ENCODE measurements at places on chromosomes 5 and 9. TPM values are rescaled to one million over a fixed set of nuclear protein-coding genes. Genes with fewer than 3 reads are reported as not detected.

DNA sequence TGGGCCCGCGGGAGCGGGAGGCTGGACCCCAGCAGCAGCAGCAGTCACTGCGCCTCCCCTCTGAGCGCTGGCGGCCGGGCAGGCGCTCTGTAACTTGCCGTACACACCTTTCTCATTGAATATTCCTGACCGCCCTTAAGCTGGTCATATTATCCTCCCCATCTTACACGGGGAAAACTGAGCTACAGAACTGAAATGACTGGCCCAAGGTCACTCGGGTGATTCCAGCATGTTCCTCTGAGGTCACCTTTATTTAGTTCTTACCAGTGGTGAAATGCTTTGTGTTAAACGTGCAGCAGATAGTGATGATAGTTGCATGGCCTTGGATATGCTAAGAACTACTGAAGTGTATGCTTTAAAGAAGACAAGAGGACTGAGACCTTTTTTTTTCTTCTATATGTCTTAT, 607 bp downstream of the UQCRQ start:
- H3K27ac ChIP-seq, result peak overlapping the region; percentile 55
- H3K36me3 ChIP-seq, result peaks cover 12% of the 10 kb centered on the region
- no peaks in the 10 kb centered on the region for H3K27me3 ChIP-seq
- DNase-seq, result no peak
- H3K4me1 ChIP-seq, result peaks cover 15% of the 10 kb centered on the region

Gene FGF18
- not detected for total RNA-seq

GRCh38 chr5:43065948-43066798, 26.1 kb upstream of the ANXA2R start:
- peak; percentile 69 for DNase-seq
- peak overlapping the region; percentile 87 for H3K4me3 ChIP-seq
- peaks cover 50% of the 10 kb centered on the region for H3K4me1 ChIP-seq
- H3K27ac ChIP-seq, result peak overlapping the region; percentile 93
- H3K36me3 ChIP-seq, result peaks cover 6% of the 10 kb centered on the region

- no peak overlapping the region for H3K4me3 ChIP-seq
- H3K4me1 ChIP-seq, result 0 out of 2 replicates have a peak, but pooled peaks cover 6% of the 10 kb centered on the region
- DNase-seq, result no peak
- H3K27me3 ChIP-seq, result no peaks in the 10 kb centered on the region
- H3K27ac ChIP-seq, result no peak overlapping the region
Observed at GRCh38 chr5:73948720-73949119, 322.7 kb downstream of the ARHGEF28 start.

Gene RNF180
- total RNA-seq, result 5.1 TPM

DNA sequence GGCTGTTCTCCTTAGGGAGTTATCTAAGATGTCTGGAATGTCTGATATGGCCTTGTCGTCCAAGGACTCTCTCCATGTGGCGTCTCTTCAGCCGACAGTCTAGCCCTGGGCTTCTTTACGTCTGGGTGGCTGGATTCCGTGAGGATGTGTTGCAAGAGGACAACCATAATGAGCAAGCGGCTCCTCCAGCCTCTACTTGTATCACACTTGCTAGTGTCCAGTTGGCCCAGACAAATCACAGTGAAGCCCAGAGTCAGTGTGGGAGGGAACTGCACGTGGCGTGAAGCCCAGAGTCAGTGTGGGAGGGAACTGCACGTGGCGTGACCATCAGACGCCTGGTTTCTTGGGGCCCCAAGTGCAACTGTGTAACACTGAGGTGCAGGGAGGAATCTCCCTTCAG, 61.1 kb downstream of the COL23A1 start:
- H3K27me3 ChIP-seq, result peaks cover 19% of the 10 kb centered on the region
- H3K27ac ChIP-seq, result no peak overlapping the region
- H3K4me1 ChIP-seq, result no peaks in the 10 kb centered on the region
- no peak overlapping the region for H3K4me3 ChIP-seq

DNA sequence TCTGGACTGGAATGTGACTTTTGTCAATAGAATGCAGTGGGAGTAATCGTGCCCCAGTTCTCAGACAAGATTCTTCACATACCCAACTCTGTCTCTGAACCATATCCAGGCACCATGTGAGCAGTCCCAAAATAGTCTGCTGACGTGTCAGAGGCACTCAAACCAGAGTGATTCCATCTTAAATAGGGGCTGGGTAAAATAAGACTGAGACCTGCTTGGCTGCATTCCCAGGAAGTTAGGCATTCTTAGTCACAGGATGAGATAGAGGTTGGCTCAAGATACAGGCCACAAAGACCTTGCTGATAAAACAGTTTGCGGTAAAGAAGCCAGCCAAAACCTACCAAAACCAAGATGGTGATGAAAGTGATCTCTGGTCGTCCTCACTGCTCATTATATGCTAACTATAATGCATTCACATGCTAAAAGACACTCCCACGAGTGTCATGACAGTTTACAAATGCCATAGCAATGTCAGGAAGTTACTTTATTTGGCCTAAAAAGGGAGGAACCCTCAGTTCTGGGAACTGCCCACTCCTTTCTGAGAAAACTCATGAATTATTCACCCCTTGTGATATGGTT, 16.9 kb upstream of the PLCXD3 start:
- DNase-seq, result peak; percentile 99
- H3K4me1 ChIP-seq, result peaks cover 21% of the 10 kb centered on the region
- peaks cover 10% of the 10 kb centered on the region for H3K36me3 ChIP-seq
- no peaks in the 10 kb centered on the region for H3K27me3 ChIP-seq
- H3K27ac ChIP-seq, result peak overlapping the region; percentile 84

DNA sequence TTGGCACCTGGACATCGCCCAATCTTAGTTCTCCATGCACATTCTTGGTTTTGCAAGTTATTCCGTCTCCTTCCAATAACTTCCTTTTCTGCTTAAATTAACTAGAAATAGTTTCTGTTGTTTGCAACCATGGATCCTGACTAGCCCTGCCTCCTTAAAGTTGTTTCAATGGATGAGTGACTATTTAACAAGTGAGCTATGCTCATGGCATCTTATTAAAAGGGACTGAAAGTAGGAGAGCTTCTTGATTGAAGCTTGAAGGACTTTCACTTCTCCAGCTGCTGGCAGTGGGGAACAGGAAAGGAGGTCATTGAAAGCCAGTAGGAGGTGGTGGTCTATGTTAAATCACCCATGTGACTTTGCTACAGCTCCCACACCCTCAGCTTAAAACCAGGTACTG, 466.8 kb downstream of the ARHGEF28 start:
- no peaks in the 10 kb centered on the region for H3K36me3 ChIP-seq
- no peaks in the 10 kb centered on the region for H3K27me3 ChIP-seq
- DNase-seq, result no peak
- H3K4me1 ChIP-seq, result peaks cover 30% of the 10 kb centered on the region

GRCh38 chr5:158246661-158247060, 387.7 kb upstream of the CLINT1 start:
- no peak overlapping the region for H3K27ac ChIP-seq
- no peak for DNase-seq

DNA sequence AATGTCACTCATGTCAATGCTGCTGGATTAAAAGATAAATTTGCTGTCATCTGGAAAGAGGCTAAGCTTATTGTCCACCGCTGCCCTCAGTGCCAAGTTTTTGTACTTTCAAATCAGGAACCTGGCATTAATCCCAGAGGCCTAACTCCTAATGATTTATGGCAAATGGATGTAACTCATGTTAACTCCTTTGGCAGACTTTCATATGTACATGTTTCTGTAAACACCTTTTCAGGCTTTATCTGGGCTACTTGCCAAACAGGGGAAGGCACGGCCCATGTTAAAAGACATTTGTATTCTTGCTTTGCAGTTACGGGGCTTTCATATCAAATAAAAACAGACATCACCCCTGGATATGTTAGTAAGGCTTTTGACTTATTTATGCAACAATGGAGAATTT, 608.0 kb upstream of the ACO1 start:
- no peaks in the 10 kb centered on the region for H3K36me3 ChIP-seq
- H3K4me1 ChIP-seq, result no peaks in the 10 kb centered on the region
- no peak overlapping the region for H3K4me3 ChIP-seq

Gene ALDH1B1
- 28.6 TPM for total RNA-seq

All from PC-3 (cell line).